Activated T-cell treated with anti-CD3 and anti-CD28 coated beads, Interleukin-2, amount 50 U/mL, for 1 hour (primary cell): ENCODE measurements at places on chromosomes 5 and 9.

GRCh38 chr5:124973661-124974060 lies 227.2 kb upstream of the ZNF608 start:
- no peak for DNase-seq

GRCh38 chr5:10831419-10831818 lies 70.4 kb upstream of the DAP start:
- DNase-seq, result no peak

- no peak for DNase-seq
Observed at GRCh38 chr5:33999978-34000377, 7.9 kb downstream of the AMACR start.

GRCh38 chr5:52731274-52732027 lies 56.3 kb upstream of the ITGA1 start:
- DNase-seq, result no peak

- DNase-seq, result no peak
Observed at GRCh38 chr9:112331674-112331952, 1.8 kb downstream of the PTBP3 start.

DNA sequence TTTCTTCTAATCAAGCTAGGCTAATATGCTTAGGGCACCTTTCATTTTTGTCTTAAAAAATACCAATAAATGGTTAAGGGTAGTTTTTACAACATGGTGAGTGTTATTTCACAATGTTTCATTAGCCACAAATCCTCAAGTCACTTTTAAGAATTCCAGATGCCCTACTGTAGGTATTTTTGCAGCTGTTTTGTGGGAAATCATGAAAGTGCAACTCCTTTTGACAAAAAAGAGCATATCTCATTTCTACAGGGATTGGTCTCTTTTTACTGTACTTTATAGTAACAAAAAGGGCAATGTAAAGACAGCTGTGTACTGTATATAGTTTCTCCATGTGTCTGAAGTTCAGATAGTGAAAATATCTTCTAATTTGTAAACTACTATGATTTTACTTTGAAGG lies 28.3 kb upstream of the GAS1 start:
- DNase-seq, result no peak

- no peak for DNase-seq
Observed at GRCh38 chr5:144395704-144396103, 225.0 kb downstream of the KCTD16 start.

DNA sequence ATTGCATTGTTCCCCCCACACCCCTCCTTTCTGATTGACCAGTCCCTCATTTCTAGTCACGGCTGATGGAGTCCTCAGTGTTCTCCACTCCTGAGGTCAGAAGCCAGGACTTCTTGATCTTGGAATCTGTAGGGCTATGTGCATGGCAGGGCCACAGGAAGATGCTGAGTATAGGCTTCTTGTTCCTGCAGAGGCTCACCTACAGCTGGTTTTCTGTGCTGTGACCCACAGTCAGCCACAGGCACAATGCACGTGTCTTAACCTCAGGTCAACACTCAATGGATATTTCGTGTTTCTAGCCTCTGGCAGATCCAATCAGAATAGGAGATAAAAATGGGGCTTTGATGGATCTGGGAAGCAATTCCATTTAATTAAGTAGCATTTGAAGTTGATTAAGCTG lies 14.3 kb upstream of the CXCL14 start:
- DNase-seq, result no peak

DNA sequence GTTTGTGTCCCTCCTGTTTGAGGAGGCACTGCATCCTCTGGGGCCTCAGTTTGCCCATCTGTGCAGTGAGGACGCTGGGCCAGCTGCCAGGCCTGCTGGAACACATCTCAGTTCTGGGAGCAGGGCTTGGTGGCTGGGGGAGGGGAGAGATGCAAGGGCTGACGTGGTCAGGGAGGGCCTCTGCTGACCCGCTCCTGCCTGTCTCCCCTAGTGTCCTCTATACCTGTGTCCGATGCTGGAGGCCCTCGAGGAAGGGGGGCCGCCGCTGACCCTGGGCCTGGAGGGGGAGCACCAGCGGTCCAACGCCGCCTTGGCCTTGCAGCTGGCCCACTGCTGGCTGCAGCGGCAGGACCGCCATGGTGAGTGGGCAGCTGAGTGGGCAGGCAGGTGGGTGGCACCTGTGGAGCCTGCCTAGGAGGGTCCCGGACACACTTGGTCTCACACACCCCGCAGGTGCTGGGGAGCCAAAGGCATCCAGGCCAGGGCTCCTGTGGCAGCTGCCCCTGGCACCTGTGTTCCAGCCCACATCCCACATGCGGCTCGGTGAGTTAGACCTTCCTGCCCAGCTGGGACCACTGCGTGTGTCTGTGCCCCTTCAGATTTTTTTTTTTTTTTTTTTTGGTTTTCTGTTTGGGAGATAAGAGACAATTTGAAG lies 5.8 kb downstream of the FPGS start:
- DNase-seq, result no peak

GRCh38 chr5:142817949-142818431 lies 47.8 kb downstream of the ARHGAP26 start:
- no peak for DNase-seq

- no peak for DNase-seq
Observed at GRCh38 chr9:95803197-95803596, 72.3 kb upstream of the ERCC6L2 start.

GRCh38 chr5:115389799-115390382 lies 93.4 kb upstream of the CCDC112 start:
- no peak for DNase-seq

DNA sequence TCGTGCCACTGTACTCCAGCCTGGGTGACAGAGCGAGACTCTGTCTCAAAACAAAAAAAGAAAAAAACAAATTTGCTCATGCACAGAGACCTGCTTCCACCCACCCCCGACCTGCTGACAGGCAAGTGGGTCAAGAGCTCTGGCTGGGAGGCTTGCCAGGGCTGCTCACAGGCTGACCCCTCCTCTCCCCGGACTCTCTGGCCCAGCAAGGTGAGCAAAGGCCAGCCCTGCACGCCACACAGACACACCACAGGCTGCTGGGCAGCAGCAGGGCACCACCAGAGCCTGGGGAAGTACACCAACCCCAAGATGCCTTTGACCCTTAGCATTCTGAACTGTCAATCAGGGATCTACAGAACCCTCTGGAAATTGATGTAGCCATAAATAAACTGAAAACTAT lies 29.2 kb downstream of the NSUN2 start:
- DNase-seq, result no peak

DNA sequence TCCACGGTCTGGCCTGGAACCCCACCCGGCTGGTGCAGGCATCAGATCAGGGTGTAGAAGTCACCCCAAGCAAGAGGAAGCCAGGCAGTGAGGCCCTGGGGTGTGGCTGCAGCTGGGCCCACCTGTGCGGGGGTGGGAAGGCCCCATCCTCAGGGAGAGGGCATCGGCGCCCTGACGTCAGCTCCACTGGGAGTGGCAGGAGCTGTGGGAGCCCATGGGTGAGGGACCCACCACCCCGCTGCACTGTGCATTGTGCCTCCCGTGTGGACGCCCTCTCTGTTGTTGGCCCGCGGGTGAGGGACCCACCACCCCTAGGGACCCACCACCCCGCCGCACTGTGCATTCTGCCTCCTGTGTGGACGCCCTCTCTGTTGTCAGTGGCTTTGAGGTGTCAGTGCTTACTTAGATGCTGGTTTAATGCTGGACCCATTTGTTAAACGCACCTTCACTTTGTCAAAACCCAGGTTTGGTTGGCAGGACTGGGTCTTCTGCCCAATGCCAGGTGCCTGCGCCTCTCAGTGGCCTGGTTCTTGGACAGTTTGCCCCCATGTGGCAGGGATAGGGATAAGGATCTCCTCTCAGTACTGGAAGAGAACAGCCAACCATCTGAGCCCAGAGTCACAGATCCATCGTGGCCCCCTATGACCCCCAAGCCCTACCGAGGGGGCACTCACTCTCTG lies 6.9 kb upstream of the EXOC3 start:
- no peak for DNase-seq

GRCh38 chr9:76478226-76478625 lies 19.2 kb downstream of the GCNT1 start:
- no peak for DNase-seq

- no peak for DNase-seq
Observed at GRCh38 chr5:132458651-132459030, 31.9 kb downstream of the IRF1 start.

- peak; percentile 48 for DNase-seq
Observed at GRCh38 chr9:35790385-35791296, 750 bp upstream of the NPR2 start.

GRCh38 chr5:80837679-80838078 lies 122.5 kb upstream of the RASGRF2 start:
- no peak for DNase-seq

GRCh38 chr5:88613051-88613450 lies 269.9 kb downstream of the MEF2C start:
- DNase-seq, result no peak

DNA sequence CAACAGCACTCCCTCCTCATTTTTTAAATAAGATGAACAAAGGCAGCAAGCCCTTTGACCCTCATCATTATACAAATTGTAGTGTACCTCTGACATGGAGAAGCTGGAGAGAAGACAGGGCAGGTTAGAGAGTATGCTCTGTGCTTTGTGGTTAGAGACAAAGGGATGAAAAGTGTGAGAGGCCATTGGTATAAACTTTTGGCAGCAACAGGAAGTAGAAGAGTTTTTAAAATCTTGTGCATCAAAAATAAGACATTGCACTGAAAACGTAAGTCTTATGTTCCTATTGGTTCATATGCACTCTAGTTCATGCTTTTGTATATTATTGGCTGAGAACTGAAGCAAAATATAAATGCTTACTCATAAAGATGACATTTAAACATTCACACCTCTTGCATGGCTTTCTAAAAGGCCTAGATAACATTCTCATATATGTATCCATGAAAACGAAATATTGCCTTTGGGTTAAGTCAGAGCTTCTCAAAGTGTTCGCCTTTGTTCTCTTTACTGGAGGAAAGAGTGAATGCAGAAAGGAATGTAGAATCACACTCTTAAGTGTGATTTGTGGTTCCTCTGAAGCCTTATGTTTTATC lies 158.0 kb downstream of the PALM2AKAP2 start:
- DNase-seq, result no peak

GRCh38 chr5:50823568-50823967 lies 157.1 kb downstream of the PARP8 start:
- DNase-seq, result no peak

DNA sequence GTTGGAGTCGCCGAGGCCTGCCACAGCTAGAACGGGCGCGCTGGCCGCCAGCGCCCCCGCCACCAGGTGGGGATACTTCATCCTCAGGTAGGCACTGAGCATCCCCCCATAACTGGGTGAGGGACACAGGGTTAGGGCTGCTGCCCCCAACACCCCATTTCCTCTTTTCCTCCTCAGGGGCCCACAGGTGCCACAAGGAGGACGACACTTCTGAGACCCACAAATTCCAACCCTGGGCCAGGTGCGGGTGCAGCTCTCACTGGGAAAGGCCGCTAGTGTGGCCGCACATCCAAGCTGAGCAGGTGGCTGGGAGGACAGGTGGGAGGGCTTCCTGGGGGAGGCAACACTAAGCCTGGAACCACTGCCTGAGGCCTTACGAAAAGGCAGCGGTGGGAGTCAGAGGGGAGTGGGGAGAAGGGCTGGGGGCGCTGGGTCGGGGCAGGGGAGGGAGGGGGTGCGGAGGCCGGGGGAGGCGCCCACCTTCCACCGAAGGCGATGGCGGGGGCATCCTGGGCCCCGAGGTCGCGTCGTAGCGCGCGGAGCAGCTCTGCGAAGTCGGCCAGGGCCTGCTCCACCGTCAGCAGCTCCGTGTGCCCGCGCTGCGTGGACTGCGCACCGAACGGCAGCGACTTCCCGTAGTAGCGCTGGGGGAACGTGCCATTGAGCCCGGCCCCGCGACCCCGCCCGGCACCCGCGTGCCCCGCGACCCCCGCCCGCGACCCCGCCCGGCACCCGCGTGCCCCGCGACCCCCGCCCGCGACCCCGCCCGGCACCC lies 961 bp downstream of the DPP7 start:
- peak; percentile 48 for DNase-seq

DNA sequence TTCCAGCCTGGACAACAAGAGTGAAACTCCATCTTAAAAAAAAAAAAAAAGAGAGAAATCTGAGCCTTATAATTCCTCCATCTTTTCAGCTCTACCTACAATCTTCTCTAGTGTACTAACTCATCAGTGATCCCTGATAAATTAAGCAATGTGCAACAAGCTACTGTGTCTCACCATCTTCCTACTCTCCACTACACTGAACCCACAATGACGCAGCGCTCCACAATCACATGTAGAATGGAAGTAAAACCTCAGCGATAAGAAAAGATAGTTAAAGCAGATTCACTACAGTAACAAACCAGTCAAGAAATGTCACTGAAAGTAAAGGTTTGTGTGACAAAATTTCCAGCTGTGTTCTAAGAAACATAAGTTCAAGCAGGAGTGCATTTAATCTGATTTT lies 13.5 kb downstream of the ABCA1 start:
- DNase-seq, result no peak

DNA sequence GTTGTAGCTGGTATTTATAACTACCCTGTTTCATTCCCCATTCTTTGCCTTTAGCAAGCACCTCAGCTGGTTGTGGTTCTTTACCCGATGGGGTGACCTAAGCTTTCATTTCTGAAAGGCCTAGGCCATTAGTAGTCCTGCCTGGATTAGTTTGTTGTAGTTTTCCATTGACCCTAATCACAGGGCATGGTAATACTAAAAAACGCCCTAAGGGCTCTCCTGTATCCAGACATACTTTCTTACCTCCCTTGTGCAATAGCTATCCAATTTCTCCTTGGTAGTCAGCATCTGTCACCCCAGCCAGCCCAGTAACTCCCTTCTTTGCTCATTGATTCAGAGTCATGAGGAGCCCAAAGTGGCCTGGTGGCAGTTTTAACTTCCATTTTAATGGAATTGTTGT lies 24.0 kb downstream of the TMOD1 start:
- no peak for DNase-seq
